NCI-H1694 treated with DMSO at 0.1 percent for 48 hours (cell line): ENCODE measurements at places on chromosomes 2 and 18.

DNA sequence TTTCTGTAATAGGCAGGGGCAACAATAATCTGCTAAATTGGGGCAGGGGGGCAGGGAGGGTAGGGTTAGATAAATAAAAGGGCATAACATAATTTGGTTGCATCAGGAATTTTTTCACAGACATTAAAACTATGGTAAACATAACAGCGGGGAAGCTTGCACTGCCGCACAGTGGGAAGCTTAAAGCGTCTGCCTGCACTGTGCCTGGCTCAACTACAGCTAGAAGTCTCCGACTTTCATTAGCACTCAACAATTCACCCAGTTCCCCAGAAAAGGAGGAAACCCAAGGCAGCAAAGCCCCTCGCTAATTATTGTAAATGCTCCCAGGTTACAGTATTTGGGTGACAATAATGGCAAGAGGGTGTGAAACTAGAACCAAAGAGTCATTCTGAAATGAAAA, 562.9 kb downstream of the ARHGAP15 start:
- DNase-seq: no peak

GRCh38 chr2:207926133-207926988, 99.0 kb downstream of the PLEKHM3 start:
- DNase-seq: no peak

DNA sequence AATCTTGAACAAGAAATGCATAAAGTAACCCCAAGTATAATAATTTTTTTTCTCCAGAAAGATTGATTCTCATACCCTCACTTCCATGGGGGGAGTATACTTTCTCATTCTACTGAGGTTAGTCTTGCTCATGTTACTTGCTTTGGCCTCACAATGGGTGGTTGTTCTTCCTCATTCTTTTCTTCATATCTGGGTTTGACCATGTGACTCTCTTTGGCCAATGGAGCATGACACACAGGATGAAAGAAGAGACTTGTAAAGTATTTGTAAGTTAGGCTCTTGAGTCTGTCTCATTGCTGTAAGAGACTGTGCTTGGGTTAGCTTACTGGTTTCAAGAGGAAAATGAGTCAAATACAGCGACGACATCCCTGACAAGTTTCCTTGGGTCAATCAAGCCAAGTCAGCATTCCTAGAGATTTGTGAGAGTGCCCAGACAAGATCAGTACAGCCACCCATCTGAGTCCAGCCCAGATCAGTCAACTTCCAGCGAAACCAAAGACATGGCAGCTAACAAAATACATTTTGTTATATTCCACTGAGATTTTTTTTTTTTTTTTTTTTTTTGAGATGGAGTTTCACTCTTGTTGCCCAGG, 970.2 kb downstream of the BCL11A start:
- DNase-seq: no peak

DNA sequence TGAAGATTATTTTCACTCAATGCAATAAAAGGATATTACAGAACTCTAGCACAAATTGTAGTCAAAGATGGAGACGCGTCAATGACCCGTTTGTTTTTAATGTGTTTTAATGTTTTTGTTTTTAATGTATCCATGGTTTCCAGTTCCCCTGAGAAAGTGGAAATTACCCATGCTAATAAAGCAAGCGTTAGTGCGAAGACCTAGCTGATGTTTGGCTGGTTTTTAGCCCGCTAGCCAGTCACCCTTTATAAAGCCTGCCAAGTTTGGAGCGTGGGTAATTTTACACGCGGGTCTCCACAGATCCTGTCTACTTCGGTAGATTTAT, 430 bp upstream of the CHMP1B start:
- DNase-seq: no peak

DNA sequence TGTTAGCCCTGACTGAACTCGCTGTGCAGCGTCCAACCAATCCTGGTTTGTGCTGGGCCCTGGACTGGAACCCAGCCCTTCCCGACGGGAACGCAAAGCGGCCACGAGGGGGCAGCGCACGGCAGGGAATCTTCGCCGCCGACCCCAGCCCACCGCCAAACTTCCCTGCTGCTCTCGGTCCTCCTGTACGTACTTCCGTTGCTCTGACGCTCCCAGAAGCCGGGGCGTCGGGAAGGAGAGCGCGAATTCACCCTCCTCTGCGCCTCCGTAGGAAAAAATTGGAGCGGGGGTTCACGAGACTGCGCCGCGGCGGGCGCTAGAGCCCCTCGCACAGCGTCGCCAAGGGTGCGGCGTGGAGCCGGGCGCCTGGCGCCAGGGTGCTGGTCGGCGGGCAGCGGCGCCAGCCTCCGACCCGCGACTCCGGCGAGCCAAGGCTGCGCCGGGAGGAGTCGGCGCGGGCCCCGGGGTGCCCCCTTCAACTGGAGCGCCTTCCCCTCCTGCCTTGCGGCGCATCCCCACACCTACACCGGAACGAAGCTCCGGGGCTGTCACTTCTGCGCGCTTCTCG, 873 bp upstream of the SH3RF3 start:
- DNase-seq: peak; percentile 90

GRCh38 chr18:50696929-50697328, 122.9 kb downstream of the MRO start:
- no peak for DNase-seq

- no peak for DNase-seq
Observed at GRCh38 chr2:227485429-227485828, 13.5 kb downstream of the AGFG1 start.

GRCh38 chr2:128420776-128421175, 102.1 kb upstream of the HS6ST1 start:
- no peak for DNase-seq

GRCh38 chr2:212318636-212319035, 220.0 kb downstream of the ERBB4 start:
- DNase-seq: no peak

DNA sequence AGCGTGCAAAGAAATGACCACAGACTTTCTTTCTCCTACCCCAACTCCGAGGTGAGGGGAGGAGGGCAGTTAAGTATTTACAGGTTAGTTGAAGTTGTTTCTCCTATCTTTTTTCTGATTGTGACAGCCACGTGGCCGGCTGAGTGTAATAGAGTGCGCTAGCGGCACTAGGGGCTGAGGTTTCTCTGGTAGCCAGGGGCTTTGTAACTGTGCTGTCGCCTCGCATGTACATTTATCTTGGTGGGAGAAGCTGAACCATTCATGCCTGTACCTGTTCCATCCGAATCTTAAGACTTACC, 214.1 kb upstream of the STON1 start:
- peak; percentile 32 for DNase-seq

- DNase-seq: no peak
Observed at GRCh38 chr2:47867205-47867604, 39.1 kb downstream of the FBXO11 start.
